SJCRH30 (cell line): ENCODE measurements at places on chromosomes 2 and 18. TPM values are rescaled to one million over a fixed set of nuclear protein-coding genes. Genes with fewer than 3 reads are reported as not detected.

MAP4K3 gene
- total RNA-seq, result 44.4 and 66.7 TPM in 2 replicates

TTR gene
- total RNA-seq, result not detected in 2 replicates

ILKAP gene
- total RNA-seq, result 59.8 and 71.1 TPM in 2 replicates

CELF4 gene
- total RNA-seq, result not detected in 2 replicates

ASAP2 gene
- 27.8 and 32.6 TPM in 2 replicates for total RNA-seq

UPP2 gene
- not detected in 2 replicates for total RNA-seq

HTR2B gene
- total RNA-seq, result 0.15 and 0.32 TPM in 2 replicates

COLEC11 gene
- total RNA-seq, result 0.20 and 0.51 TPM in 2 replicates

DAW1 gene
- 0.08 TPM in 1 of 2 replicates, not detected in the other for total RNA-seq

SPC25 gene
- total RNA-seq, result 51.1 and 55.2 TPM in 2 replicates

- no peaks in the 10 kb centered on the region for H3K4me1 ChIP-seq
- H3K4me3 ChIP-seq, result no peak overlapping the region
- H3K27ac ChIP-seq, result no peak overlapping the region
- no peaks in the 10 kb centered on the region for H3K36me3 ChIP-seq
Observed at GRCh38 chr18:77708826-77709506, 459.3 kb downstream of the GALR1 start.

- no peak overlapping the region for H3K4me3 ChIP-seq
- no peak for DNase-seq
- H3K27ac ChIP-seq, result no peak overlapping the region
- H3K4me1 ChIP-seq, result no peaks in the 10 kb centered on the region
- H3K36me3 ChIP-seq, result no peaks in the 10 kb centered on the region
Observed at GRCh38 chr2:160063271-160063670, 856 bp upstream of the PLA2R1 start.

GRCh38 chr2:228466851-228467250 lies 285.4 kb upstream of the SPHKAP start:
- no peaks in the 10 kb centered on the region for H3K4me1 ChIP-seq
- H3K36me3 ChIP-seq, result no peaks in the 10 kb centered on the region
- no peak for DNase-seq
- no peaks in the 10 kb centered on the region for H3K27me3 ChIP-seq
- no peak overlapping the region for H3K4me3 ChIP-seq

DNA sequence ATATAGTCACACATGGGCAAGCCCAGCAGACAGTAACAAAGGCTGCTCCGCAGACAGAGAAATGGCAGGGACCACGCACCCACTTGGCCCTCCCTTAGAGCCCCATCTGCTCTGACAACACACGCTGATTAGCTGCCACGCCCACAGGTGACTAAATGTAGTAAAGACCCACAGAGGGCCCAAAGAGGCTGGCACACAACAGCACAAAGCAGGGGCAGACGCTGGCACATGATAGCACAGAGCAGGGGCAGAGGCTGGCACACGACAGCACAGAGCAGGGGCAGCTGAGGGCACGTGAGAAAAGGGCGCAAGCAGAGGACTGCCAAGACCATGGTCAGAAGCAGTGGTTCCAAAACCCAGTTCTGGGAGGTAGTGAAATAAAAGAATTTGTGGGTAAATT lies 10.6 kb downstream of the AFG3L2 start:
- H3K27ac ChIP-seq, result no peak overlapping the region
- no peaks in the 10 kb centered on the region for H3K27me3 ChIP-seq
- no peak overlapping the region for H3K4me3 ChIP-seq

DNA sequence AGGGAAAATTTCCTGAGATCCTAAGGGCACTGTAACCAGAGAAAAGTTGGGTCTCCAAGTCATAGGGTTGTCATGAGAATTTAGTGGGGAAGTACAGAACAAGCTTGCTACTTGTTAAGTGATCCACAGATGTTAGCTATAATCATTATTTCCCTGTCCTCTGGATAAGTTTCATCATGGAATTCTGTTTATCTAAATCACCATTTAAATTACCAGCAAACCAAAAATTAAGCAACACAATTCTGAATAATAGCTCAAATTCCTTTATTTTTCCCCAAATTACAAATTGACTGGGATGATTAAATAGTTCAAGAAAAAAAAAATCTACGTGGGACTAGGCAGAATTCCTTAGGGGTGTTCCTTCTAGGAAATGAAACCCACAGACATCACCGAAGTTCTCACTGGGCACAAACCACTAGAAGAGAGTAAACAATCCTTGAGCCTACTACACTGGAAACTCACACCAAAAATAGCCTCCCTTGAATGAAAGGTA lies 159.5 kb downstream of the COL6A3 start:
- DNase-seq, result no peak
- H3K4me1 ChIP-seq, result no peaks in the 10 kb centered on the region
- no peak overlapping the region for H3K4me3 ChIP-seq
- no peaks in the 10 kb centered on the region for H3K36me3 ChIP-seq
- peaks cover 5% of the 10 kb centered on the region for H3K27me3 ChIP-seq

GRCh38 chr2:70724366-70724765 lies 43.6 kb downstream of the ADD2 start:
- no peak for DNase-seq
- no peaks in the 10 kb centered on the region for H3K36me3 ChIP-seq
- H3K27me3 ChIP-seq, result peaks cover 9% of the 10 kb centered on the region; the same call in 1 of the 2 replicates
- H3K4me1 ChIP-seq, result no peaks in the 10 kb centered on the region
- no peak overlapping the region for H3K27ac ChIP-seq

- H3K27me3 ChIP-seq, result no peaks in the 10 kb centered on the region
- no peaks in the 10 kb centered on the region for H3K36me3 ChIP-seq
- no peak overlapping the region for H3K4me3 ChIP-seq
- DNase-seq, result no peak
- peaks cover 6% of the 10 kb centered on the region for H3K4me1 ChIP-seq
Observed at GRCh38 chr18:58808349-58808748, 56.3 kb upstream of the ZNF532 start.

DNA sequence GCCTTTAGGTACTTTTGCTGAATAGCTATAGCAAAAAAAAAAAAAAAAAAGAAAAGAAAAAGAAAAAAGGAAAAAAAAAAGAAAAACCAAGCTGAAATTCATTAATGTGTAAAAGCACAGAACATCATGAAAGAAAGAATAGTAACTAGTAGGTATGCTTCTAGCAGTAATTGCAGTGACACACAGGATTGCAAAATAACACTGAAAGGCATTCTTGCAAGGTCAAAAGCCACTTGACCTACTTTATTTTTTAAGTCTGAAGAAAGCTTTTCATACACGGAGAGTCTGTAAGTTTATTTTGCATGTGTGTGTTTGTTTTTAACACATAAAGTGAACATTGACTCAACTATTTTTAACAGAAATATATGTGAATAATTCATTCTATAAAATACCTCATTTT lies 54.4 kb downstream of the DOK6 start:
- H3K4me1 ChIP-seq, result no peaks in the 10 kb centered on the region
- no peak overlapping the region for H3K27ac ChIP-seq
- H3K27me3 ChIP-seq, result no peaks in the 10 kb centered on the region
- H3K4me3 ChIP-seq, result no peak overlapping the region

DNA sequence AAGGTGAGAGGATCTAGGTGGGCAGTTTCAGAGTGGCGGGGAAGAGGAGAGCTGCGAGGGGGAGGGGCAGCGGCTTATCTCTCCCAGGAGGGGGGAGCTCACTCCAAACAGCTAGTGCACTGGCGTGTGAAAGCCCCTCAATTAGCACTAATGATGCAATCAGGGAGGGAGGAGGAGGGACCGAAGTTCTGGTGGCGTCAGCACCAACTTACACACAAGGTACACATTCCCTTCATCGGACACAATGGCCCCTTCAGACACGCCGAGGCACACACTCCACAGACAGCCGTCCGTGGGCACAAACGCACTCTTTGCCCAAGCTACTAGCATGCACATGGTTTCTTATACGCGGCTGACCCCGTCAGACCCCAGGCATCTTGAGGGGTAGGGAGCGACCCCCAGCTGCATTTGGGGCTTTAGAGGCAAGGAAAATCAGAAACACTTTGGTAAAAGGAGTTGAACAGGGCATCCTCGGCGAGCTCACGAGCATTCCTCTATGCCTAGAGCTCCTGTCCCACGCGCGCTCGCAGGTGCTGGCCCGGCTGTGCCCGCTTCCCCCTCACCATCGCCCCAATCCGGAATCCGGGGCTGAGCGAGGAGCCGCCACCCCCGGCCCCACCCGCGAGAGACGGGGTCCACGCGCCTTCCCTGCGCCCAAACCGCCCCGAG lies 868 bp upstream of the PKDCC start:
- peaks cover 28% of the 10 kb centered on the region for H3K4me1 ChIP-seq
- peak; percentile 80 for DNase-seq
- H3K36me3 ChIP-seq, result peaks cover 33% of the 10 kb centered on the region
- H3K27me3 ChIP-seq, result no peaks in the 10 kb centered on the region
- H3K4me3 ChIP-seq, result peak overlapping the region; percentile 86

DNA sequence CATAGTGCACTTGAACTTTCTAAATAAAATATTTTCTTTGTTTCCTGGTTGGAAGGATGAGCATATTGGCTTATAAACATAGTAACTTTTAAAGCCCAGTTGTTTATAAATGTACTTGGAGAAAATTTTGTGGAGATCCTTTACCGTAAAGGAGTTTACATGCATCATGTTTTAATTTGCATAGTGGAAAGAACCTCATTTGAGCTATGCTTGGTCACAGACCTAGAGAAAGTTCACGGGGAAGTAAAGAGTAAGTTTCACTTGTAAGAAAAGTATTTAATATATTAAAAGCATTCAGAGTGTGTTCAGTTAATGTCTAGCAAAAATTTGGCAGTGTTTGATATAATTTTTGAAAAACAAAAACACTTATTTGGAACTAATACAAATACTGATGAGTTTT lies 45.3 kb downstream of the PIKFYVE start:
- no peaks in the 10 kb centered on the region for H3K4me1 ChIP-seq
- no peak overlapping the region for H3K4me3 ChIP-seq
- H3K36me3 ChIP-seq, result peaks cover 29% of the 10 kb centered on the region
- DNase-seq, result no peak
- no peaks in the 10 kb centered on the region for H3K27me3 ChIP-seq

DNA sequence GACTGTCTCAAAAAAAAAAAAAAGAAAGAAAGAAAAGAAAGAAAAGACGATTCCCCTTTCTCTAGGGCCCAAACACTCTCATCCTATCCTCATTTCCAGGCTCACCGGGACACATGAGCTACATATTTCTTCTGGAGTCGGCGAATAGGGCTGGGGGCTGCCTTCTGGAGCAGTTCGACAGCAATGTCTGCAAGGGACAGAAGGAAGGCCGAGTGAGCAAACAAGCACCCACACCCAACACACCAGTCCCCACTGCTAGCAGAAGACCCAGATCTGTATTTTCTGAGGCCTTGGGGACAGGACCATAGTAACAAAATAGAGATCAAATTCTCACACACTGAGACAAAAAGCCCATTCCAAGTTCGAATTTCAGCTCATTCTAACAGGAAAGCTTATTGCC lies 1.2 kb downstream of the CNPPD1 start:
- H3K4me1 ChIP-seq, result 0 out of 2 replicates have a peak, but pooled peaks cover 5% of the 10 kb centered on the region
- no peak overlapping the region for H3K27ac ChIP-seq
- H3K4me3 ChIP-seq, result peak overlapping the region; percentile 85
- no peaks in the 10 kb centered on the region for H3K27me3 ChIP-seq
- H3K36me3 ChIP-seq, result no peaks in the 10 kb centered on the region

GRCh38 chr2:171083451-171083850 lies 77.2 kb downstream of the TLK1 start:
- H3K4me3 ChIP-seq, result no peak overlapping the region
- no peaks in the 10 kb centered on the region for H3K36me3 ChIP-seq
- H3K4me1 ChIP-seq, result no peaks in the 10 kb centered on the region

- no peak for DNase-seq
- H3K4me1 ChIP-seq, result no peaks in the 10 kb centered on the region
- no peak overlapping the region for H3K27ac ChIP-seq
Observed at GRCh38 chr2:130951018-130951417, 114.3 kb downstream of the ARHGEF4 start.

DNA sequence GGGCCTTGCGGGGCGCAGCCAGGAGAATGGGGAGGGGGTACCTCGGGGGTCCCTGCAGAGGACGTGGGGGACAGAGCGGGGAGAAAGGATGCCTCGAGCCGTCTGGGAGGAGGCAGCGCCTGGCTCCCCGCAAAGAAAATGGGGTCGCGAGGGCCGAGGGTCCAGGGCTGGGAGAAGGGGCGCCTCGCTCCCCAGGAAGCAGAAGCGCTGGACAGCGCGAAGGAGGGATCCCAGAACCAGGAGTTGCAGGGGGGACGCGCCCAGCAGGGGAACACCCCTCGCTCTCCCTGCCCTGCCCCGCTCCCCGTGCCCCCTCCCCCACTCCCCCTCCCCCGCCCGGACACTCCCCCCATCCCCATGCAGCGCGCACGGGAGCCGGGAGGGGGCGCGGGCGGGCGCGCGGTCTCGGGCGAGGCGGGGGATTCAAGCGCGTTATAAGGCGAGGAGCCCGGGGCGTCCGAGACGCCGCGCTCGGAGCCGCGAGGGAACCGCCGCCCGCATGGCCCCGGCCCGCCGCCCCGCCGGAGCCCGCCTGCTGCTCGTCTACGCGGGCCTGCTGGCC lies at the start of gene ERFE:
Gene ERFE (plus strand): TSS at position 462 of the 562 bp plus-strand sequence. CDS start 38 bp downstream, at position 500.
- peaks cover 24% of the 10 kb centered on the region for H3K4me1 ChIP-seq

- no peak for DNase-seq
- H3K27me3 ChIP-seq, result peaks cover 5% of the 10 kb centered on the region; the same call in 1 of the 2 replicates
- H3K36me3 ChIP-seq, result no peaks in the 10 kb centered on the region
- H3K27ac ChIP-seq, result no peak overlapping the region
- H3K4me1 ChIP-seq, result no peaks in the 10 kb centered on the region
- H3K4me3 ChIP-seq, result no peak overlapping the region
Observed at GRCh38 chr2:49585921-49586320, 431.6 kb upstream of the FSHR start.

GRCh38 chr2:236164925-236165841 lies 3.0 kb downstream of the GBX2 start:
- no peak for DNase-seq
- no peaks in the 10 kb centered on the region for H3K4me1 ChIP-seq
- no peak overlapping the region for H3K27ac ChIP-seq

- H3K36me3 ChIP-seq, result peaks cover 8% of the 10 kb centered on the region
- H3K27ac ChIP-seq, result peak overlapping the region; percentile 86
- 0 out of 2 replicates have a peak, but pooled peaks cover 4% of the 10 kb centered on the region for H3K4me1 ChIP-seq
- DNase-seq, result no peak
- H3K4me3 ChIP-seq, result peak overlapping the region; percentile 74
- no peaks in the 10 kb centered on the region for H3K27me3 ChIP-seq
Observed at GRCh38 chr18:54357082-54357659, 487 bp downstream of the STARD6 start.

DNA sequence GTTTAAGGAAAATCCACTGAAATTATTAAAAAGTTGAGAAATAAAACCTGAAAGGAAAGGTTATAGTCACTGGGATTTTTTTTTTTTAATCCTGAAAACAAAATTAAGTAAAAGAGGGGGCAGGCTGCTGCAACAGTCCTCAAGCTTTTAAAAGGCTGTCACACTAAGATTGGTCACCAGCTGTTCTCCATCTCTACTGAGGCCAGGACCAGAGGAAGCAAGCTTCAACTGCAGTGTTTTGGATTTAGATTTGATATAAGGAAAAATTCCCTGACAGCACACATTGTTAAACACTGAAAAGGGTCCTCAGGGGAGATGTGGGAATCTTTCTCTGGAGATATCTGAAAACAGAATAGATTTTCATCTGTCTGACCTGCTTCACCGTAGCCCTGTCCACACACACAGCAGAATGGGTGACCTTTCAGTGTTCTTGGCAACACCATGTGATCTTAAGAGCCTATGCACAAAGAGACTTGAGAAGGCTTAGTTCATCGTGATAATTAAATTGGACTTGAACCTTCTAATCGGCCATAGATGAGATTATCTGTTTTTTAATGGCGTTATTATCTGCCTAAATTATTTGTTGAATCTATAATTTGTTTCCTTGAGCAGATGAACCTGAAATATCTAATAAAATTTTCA lies 132.0 kb upstream of the BOD1L2 start:
- no peaks in the 10 kb centered on the region; the same call in 1 of the 2 replicates for H3K4me1 ChIP-seq
- no peaks in the 10 kb centered on the region for H3K36me3 ChIP-seq
- H3K4me3 ChIP-seq, result no peak overlapping the region
- H3K27ac ChIP-seq, result no peak overlapping the region
- no peaks in the 10 kb centered on the region for H3K27me3 ChIP-seq
- DNase-seq, result no peak
